ENCODE measurements at places on chromosomes 2 and 18. TPM values are rescaled to one million over a fixed set of nuclear protein-coding genes. Genes with fewer than 3 reads are reported as not detected.

STON1 gene
- 10.1 TPM for polyA plus RNA-seq

ATP6V1C2 gene
- 11.6 TPM for polyA plus RNA-seq

DNA sequence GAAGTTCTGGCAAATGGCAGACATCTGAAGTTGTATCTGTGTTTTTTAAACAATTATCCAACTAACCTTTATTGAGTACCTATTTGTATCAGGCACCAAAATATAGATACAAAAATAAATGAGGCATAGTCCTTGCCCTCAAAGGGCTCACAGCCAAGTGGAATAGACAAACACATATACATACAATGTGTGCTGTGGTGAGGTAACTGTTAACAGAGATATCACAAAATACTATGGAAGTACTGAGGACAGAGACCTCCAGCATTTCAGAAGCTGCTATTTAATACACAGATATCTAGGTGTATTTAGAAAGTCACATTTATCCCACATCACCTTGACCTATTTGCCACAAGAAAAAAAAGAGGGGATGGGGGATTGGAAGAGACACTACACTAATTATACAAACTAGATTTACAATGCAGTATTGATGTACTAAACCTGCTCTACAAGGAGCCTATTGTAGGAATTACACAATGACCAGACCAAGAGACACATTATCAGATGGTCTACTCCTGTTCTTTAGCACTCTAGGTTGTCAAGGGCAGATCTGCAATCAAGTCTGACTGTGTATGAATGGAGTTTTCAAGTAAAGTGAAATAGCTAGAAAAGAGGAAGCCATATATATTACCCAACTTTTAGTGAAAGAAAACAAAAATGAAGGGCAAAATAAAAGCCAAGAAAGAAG lies 62.2 kb downstream of the SPIRE1 start:
- H3K27ac ChIP-seq = no peak overlapping the region
- H3K27me3 ChIP-seq = no peaks in the 10 kb centered on the region
- DNase-seq = no peak
- no peaks in the 10 kb centered on the region for H3K4me1 ChIP-seq
- H3K36me3 ChIP-seq = no peaks in the 10 kb centered on the region
- no peak overlapping the region for H3K4me3 ChIP-seq

GRCh38 chr2:49270091-49270490 lies 115.8 kb upstream of the FSHR start:
- H3K27me3 ChIP-seq = no peaks in the 10 kb centered on the region
- DNase-seq = no peak
- H3K27ac ChIP-seq = no peak overlapping the region
- no peaks in the 10 kb centered on the region for H3K36me3 ChIP-seq

DNA sequence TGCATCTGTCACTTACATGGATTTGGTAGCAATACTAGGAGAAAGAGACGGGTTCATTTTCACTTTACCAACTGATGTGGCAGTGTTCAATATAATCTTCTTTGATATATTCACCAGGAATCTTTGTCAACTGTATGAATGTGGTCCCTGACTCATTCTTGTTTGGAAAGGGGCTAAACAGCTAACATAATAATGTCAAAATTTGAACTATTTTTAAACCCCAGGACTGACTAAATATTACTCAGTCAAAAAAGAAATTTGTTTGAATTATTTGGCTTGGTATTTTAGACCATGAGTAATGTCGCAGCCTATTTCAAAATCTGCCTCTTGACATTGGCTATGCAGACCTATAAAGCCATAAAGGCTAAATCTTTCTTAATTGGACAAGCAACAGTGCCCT lies 413.7 kb upstream of the RGPD4 start:
- no peaks in the 10 kb centered on the region for H3K36me3 ChIP-seq
- no peaks in the 10 kb centered on the region for H3K27me3 ChIP-seq
- H3K4me3 ChIP-seq = no peak overlapping the region
- no peaks in the 10 kb centered on the region for H3K4me1 ChIP-seq

DNA sequence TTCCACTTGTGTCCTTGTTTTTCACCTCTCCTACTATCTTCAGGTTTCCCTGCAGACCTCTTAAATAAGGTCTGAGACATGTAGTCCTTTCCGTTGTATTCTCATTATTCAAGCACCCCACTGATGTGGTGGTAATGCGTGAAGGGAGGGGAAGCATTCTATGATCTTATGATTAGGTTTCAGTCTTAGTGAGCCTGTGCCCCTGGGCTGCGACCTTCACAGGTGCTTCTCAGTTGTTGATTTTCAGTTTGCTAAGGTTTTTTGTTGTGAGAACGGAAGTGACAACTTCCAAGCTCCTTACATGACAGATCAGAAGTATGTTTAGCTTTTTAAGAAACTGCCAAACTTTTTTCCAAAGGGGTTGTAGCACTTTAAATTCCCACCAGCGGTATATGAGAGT lies 41.3 kb downstream of the VPS54 start:
- no peaks in the 10 kb centered on the region for H3K27me3 ChIP-seq
- H3K4me1 ChIP-seq = no peaks in the 10 kb centered on the region

DNA sequence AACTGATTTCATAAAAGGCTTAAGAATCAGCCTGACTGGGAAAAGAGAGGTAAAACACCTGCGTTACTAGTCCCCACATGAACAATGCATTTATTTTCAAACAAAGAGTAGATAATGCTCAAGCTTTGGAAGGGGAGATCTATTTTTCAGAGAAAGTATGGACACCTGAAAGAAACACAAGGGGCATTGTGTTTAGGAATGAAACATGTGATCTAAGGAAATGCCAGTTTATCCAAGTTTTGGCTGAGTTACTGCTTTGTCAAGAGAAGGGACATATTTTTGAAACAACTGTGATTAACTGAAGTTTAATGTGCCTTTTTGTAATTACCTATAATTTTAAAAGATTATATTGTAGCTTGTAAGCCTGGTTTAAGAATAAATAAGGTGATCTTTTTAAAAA lies 49.3 kb upstream of the RBBP8 start:
- DNase-seq = no peak
- no peak overlapping the region for H3K27ac ChIP-seq
- H3K4me1 ChIP-seq = no peaks in the 10 kb centered on the region
- no peak overlapping the region for H3K4me3 ChIP-seq
- H3K27me3 ChIP-seq = no peaks in the 10 kb centered on the region

GRCh38 chr18:35095983-35096676 lies 54.9 kb downstream of the MAPRE2 start:
- H3K36me3 ChIP-seq = no peaks in the 10 kb centered on the region
- H3K27me3 ChIP-seq = no peaks in the 10 kb centered on the region
- H3K4me3 ChIP-seq = no peak overlapping the region
- no peak for DNase-seq
- no peak overlapping the region for H3K27ac ChIP-seq

All from large intestine (tissue), 12 donors.